ENCODE measurements at places on chromosomes 11 and 22. TPM values are rescaled to one million over a fixed set of nuclear protein-coding genes. Genes with fewer than 3 reads are reported as not detected.

RAB38 gene
- total RNA-seq, result 0.70 TPM

RIMBP3B gene
- 0.18 TPM for total RNA-seq

BIRC3 gene
- total RNA-seq, result 14.5 TPM

APOA1 gene
- total RNA-seq, result not detected

MS4A1 gene
- total RNA-seq, result 1.4 TPM

ARHGAP8 gene
- total RNA-seq, result 0.39 TPM

UBQLN3 gene
- not detected for total RNA-seq

TANGO2 gene
- 39.1 TPM for total RNA-seq

SCARF2 gene
- 0.76 TPM for total RNA-seq

CHADL gene
- 0.37 TPM for total RNA-seq

OR52E6 gene
- not detected for total RNA-seq

DNA sequence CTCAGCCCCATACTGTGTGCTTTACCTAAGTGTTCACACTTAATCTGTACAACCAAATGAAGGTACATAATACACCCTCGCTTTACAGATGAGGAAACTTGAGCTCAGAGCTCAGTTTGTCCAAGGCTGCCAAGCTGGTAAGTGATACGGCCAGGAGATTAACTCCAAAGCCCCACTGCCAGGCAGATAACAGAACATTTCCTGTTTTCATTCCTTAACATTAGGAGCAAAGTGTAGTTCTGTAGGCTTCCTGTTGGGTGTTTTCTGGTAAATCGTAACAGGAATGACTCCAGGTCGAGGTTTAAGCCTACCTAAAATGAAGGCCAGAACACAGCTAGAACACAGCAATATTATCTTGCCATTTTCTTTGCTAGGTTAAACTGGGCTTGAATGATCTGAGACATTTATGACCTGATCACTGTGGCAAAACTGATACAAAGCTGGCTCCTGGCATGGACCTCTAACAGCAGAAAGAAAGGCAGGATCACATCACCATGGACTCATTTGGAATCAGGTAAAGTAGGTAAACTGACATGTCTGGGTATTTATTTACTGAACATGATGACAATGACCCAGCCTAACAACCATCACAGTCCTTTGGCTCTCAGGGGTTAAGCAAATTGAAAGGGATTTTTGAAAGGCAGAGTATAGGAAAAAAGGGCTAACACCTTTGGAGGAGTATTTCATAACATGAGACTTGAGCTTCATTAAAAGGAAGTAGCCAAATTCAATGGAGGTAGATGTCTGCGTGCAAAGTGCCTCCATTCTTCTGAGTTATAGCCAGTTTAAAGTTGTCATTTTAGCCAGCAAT is 3.9 kb upstream of the NUP50 start:
- DNase-seq, result no peak

DNA sequence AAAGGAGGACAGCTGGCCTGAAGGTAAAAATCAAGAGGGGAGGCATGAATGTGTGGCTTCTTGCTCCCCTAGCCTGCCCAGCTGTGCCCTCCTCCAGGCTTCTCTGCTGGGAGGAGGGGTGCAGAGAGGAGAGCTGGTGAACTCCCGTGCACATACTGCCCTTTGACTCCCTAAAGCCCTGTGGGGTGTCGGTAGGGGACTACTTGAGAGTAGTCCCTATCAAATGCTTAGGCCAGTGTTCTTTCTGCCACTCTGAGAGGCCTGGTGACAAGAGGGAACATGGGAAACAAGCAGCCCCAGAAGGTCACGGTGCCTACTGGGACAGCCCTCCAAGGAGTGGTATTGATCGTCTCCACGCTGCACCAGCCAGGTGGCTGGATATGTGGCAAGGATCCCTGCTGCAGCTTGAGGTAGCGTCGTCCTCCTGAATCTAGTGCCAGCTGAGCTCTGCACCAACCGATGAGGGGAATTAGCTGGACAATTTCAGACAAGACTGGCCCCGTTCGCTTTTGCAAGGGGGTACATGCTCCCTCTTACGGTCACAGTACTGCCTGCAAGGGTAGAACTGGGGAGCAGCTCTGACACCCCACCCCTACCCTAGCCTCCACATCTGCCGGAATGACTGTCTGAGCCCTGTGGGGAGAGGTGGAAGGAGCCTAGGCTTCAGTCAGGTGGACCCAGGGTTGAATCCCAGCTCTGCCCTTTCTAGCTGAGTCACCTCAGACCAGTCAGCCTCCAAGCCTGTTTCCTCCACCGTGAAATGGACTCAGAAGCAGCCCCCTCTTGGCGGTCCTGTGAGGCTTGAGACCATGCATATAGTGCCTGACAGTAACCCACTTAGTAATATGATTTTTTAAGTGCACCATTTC is 17.1 kb upstream of the C11orf96 start:
- DNase-seq, result no peak

DNA sequence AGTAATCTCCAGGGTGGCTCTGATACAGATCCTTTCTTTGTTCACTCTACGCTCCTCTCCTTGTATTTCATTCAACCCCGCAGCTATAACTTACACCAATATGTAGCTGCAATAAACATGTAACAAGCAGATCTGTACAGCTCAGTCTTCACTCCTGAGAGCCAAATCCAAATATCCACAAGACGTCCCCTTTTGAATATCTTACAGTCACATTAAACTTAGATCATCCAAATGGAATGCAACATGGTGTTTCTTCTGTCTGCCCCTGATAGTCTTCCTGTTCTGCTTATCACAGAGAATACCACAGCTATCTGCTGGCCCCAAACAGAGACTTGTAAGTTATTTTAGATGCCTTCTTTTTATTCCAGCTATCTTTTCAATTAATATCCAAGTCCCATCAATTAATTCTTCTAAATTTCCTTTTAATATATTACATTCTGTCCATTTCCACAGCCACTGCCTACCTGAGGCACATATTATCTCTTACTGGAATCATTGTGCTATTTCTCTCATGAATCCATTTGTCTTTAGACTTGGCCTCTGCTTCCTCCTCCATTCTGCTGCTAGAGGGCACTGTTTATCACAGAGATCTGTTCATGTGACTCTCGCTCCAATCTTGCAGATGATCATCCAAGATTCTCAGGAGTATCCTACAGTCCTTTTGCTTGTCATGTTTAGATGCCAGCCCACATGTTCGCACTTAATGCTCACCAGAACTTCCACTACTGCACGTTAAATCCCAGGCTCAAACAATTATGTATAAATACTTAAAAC is 908.6 kb downstream of the NTM start:
- DNase-seq, result no peak

DNA sequence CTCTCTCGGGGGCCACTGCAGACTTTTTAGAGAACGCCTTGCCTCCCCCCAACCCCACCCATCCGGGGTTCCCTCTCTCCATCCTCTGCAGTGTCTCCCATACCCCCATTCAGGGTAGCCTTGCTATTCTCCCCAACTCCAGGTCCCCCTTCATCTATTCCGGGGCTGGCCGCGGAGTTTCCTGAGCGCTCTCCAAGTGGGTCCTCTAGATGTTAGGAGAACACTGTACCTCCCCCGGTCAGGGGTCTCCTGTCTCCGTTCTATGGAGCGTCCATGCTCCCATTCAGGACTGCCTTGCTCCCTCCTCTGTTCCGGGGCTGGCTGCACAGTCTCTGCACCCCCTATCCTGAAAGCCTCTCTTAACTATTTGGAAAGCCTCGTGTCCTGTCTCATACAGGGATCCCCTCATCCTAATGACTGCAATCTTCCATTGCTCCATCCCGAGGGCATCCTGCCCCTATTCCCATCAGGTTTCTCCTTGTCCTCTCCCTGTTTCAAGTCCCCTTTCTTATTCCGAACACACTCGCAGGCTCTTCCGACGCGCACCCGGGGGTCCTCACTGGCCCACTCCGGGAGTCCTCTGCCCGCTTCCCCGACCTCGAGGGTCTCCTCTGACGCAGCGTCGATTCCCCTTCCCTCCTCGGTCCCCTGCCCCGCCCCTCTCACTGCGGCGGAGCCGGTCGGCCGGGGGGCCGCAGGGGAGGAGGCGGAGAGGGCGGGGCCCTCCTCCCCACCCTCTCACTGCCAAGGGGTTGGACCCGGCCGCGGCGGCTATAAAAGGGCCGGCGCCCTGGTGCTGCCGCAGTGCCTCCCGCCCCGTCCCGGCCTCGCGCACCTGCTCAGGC is at the start of gene NEFH:
TSS of gene NEFH (plus strand) at position 802 of the 845 bp plus-strand sequence. CDS start 45 bp downstream, outside the sequence.
- no peak for DNase-seq

- DNase-seq, result no peak
Observed at GRCh38 chr11:61447601-61448551, 18.0 kb downstream of the SDHAF2 start.

DNA sequence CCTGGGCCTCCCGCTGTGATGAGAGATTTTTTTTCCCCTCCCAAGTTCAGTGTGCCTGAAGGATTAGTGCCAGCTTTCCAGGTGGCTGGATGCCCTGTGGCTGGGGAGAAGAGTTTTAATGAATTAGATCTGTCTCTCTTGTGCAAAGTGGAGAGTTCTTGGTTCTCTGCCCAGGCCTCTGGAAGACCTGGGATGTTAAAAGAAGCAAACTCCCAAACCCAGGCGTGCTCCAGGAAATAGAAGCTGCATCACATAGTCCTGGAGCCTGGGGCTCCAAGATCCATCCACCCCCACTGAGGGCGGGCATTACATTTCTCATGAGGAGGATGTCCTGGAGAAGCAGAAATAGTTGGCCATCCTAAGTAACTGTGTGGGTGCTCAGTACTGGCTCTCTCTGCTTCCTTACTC is 30.6 kb downstream of the SDHAF2 start:
- no peak for DNase-seq

DNA sequence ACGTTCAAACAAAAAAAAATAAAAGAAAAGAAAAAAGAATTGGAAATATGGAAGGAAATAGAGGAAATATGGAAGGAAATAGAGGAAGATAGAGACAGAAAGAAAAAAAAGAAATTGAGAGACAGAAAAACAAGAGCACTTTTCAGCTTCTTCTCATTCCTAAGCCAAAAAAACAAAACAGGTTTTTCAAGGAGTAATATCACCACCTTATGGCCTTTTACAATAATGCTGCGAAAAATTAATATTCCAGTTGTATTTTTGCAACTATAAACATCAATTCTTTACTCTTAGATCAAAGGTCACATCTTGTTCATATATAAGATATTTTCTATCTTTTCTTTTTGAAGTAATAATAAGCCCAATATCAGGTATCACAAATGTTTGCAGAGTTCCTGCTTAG is 328.3 kb downstream of the FAT3 start:
- DNase-seq, result no peak

- no peak for DNase-seq
Observed at GRCh38 chr11:19283991-19284390, 43.2 kb upstream of the E2F8 start.

- DNase-seq, result no peak
Observed at GRCh38 chr11:50098186-50098725, 65.6 kb downstream of the OR4C45 start.

DNA sequence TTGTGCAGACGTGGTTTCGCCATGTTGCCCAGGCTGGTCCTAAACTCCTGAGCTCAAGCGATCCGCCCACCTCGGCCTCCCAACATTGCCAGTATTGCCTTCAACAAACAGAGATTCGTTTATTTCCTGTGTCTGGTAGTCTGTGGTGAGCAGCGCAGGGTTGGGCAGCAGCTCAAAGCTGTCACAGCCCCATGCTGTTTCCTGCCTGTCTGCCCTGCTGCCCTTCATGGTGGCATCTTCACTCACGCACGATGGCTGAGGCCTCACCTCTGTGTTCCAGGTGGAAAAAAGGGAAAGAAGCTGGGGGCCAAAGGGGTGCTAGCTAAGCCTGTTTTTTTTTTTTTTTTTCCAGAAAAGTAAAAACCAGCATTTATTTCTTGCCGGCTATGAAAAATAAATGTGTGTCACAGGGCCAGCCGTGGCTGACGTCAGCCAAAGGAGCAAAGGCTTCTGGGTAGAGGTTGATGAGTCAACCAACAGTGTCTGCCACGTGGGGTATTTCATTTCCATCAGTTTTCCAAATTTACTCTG is 28.8 kb downstream of the TBC1D22A start:
- peak; percentile 89 for DNase-seq

GRCh38 chr11:16743478-16743877 is 5.0 kb downstream of the C11orf58 start:
- no peak for DNase-seq

DNA sequence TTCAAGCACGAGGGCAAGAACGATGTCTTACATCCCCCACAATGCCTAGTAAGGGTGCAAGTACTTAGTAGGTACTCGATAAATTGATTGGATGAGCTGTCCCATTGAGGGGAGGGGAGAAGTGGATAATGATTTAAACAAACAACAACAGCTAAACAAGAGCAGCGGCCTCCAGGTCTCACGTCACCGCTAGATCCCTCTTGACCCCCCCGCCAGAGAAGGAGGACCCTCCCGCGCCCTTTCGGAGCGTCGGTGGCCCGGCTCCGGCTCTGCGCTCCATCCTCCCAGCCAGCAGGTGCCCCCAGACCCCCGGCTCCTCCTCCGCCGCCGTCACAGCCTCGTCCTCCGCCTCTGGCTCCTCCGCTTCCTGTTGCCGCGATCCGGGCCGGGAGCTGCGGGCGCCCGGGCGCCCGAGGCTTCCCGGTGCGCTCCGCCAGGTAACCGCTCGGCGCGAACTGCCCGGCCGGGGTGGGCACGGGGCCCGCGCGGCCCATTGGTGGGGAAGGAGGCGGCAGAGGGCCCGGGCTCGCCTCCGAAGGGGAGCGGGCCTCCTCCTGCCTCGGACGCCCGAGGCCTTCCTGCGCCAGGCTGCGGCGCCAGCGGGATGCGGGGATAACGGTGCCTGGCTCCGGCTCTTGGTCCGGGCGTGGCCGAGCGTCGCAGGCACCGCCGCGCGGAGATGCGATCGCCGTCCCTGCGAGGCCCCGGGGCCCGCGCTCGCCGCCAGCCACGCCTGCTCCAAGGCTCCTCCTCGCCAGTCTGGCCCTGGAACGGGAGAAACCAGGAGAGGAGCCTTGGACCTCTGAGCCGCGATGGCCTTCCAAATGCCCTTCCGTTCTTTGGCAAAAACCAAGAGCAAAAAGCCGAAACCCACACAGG is at the start of gene TLCD5:
TSS of gene TLCD5 (plus strand) at position 368 of the 879 bp plus-strand sequence. CDS start 2,143 bp downstream, outside the sequence.
- peak; percentile 33 for DNase-seq

DNA sequence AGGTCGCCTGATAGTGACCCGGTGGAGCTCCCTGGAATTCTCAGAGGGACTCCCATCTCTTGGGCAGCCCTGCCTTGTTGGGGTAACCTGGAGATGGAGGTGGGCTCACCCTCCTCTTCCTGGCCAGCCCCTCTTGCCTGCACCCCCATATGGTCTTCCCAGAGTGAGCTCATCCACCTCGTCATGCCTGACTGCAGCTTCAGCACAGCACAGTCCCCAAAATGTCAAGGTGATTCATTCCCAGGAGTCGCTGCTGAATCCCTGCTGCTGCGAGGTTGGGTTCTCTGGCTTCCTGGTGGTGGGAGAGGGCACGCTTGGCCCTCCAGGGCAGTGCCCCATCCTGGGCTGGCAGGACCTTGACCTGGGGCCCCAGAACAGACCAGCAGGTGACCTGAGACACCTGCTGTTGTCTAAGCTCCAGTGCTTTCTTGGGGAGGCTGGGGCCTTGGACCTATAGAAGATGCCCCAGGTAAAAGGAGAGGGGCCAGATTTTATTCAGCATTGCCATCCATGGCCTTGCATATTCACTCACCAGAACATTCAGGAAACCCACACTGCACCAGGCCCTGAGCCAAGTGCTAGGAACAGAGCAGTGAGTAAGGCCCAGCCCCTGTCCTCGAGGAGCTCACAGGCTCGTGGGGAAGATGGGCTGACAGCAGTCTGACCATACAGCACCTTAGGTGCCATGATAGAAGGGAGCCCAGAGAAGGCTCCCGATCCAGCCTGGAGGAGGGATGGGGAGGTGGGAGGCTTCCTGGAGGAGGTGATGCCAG is 72.9 kb downstream of the CACNA1I start:
- no peak for DNase-seq
